ENCODE measurements at places on chromosomes 1 and 21.

- no peak for DNase-seq
Observed at GRCh38 chr1:51234721-51235425, 1.2 kb upstream of the RNF11 start.

DNA sequence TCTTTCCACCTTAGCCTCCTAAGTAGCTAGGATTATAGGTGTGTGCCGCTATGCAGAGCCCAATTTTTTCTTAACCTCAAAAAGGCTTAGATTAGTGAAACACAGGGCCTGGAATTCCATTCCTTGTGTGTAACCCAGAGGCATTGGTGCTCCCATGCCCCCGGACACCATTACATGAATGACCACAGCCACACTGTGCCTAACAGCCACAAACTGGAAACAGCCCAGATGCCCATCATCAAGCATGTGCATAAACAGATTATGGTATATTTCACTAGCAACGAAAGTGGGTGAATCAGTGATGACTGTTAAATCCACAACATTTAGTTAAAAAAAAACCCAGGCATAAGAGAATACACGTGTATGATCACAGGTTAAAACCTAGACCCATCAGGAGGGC lies 24.4 kb downstream of the ADAM30 start:
- DNase-seq: no peak

- DNase-seq: no peak
Observed at GRCh38 chr1:96651517-96651916, 70.1 kb upstream of the PTBP2 start.

DNA sequence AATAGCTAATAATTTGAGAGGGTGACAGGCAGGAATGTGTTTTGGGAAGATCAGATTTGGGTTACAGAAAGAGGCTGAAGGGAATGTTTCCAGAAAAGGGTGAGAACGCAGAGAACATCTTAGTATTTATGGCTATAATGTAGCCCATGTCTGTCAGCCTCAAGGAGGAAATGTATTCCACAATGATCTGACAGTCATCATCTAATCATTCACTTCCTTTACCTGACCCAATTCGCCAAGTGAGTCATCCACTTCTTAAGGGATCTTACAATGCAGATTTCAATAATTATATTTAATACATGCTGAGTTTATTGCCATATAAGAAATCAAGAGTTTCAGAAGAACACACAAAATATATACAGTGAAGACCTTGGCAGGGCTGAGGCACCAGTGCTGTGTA lies 10.8 kb downstream of the TRIM45 start:
- no peak for DNase-seq

- no peak for DNase-seq
Observed at GRCh38 chr21:44802396-44803153, 955 bp upstream of the UBE2G2 start.

GRCh38 chr1:51973587-51974474 lies 16.7 kb downstream of the RAB3B start:
- no peak for DNase-seq

DNA sequence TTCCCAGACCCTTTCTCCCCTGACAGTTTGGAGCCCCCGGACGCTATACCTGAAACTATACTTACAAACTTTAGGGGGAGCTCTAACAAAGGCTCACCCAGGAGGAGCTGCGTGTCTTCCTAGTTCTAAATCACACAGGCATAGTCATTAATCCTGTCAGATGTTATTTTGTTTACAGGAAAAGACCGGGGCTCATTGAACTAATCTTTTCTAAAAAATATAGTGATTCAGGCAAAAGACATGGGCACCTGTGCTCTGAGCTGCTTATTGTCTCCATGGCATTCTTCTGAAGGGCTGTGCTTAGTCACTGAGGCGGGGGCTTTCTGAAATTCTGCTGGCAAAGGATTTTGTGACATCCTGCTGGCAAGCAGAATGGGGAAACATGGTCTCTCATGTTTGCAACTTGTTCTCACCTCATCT lies 1577.0 kb downstream of the NCAM2 start:
- DNase-seq: peak; percentile 14

GRCh38 chr1:165389609-165390008 lies 33.1 kb upstream of the LMX1A start:
- no peak for DNase-seq

- no peak for DNase-seq
Observed at GRCh38 chr1:58724483-58724882, 24.6 kb upstream of the MYSM1 start.

DNA sequence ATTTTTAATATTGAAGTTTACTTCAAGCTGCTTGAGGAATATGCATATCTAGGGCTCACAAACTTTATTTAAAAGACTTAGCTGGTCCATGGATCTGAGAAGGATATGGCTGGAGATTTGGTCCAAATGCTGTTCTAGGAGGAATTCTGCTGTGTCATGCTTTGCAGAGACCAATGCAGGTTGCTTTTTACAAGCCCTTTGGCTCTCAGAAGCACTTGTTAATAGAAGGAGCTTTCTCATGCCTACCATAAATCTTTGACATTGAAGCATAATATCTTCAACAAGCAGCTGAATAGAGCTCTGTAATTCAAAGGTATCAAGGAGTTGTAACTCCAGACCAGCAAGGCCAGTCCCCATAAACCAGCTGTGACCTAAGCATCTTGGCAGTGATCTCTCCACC lies 299.1 kb downstream of the HHAT start:
- DNase-seq: no peak
